ENCODE measurements at places on chromosomes 6 and 20. TPM values are rescaled to one million over a fixed set of nuclear protein-coding genes. Genes with fewer than 3 reads are reported as not detected.

LY6G6F gene
- not detected for total RNA-seq

SLPI gene
- not detected for total RNA-seq

TULP1 gene
- not detected for total RNA-seq

CD109 gene
- total RNA-seq, result 1.7 TPM

GPR63 gene
- total RNA-seq, result 0.37 TPM

SOX18 gene
- total RNA-seq, result not detected

KCNQ5 gene
- 18.3 TPM for total RNA-seq

NCOA7 gene
- 47.8 TPM for total RNA-seq
